ENCODE measurements at places on chromosomes 16 and 17.

DNA sequence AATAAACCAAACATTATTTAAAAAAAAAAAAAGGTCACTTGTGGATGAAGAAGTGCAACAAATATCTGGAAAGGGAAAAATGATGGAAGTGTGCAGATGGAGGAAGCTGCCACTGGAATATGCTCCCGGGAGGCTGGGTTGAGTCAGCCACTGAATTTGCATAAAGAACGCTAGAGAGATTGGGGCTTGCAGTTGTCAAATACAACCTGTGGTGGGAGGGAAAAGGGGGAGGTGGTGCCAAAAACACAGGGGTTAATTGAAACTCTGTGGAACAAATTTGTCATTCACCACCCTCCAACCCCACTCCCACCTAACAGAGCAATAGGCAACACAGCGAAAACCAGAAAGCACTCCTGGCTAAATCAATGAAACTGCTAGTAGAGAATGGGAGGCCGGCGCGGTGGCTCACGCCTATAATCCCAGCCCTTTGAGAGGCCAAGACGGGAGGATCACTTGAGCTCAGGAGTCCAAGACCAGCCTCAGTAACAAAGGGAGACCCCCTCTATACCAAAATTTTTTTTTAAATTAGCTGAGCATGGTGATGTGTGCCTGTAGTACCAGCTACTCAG, 37.6 kb upstream of the RPL38 start:
- no peak for DNase-seq

DNA sequence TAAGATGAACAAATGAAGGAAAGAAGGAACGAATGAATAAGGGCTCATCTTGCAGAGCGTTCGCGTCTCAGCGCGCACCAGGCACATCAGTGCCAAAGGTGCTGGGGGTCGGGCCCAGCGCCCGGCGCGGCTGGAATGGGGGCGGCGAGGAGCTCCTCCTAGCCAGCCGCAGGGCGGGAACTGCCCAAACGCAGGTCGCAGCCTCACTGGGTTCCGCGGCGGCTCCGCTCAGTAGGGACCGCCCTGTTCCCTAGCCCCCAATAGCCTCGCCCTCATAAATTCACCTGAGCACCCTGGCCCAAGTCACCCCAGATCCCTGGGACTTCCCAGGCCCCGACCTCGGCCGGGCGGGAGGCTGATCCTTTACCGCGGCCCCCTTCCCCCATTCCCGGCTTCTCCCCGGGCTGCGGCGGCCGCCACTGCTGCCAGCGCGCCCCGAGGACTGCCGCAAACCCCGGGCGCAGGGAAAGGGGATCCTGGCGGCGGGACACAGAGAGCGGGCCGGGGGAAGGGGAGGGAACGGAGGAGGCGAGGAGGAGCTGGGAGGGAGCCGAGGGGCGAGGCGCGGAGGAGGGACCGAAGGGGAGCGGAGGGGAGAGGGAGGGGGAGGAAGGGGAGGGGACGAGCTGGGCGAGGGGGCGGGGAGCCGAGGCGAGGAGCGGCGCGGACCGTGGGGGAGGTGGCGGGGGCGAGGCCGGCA, 377 bp upstream of the CRHR1 start:
- no peak for DNase-seq

DNA sequence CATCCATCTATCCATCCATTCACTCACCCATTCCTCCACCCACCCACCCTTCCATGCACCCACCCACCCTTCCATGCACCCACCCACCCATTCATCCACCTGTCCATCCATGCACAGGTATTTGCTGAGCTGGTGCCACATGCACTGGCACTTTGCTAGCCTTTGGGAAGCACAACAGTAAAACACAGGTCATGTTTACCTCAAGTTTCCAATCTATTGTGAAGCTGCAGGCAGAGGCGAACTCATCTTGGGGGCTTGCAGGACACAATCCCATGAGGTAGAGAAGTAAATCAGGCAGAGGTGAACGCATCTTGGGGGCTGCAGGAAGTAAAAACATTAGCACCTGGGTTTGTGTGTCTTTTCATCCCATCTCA, 35.6 kb upstream of the CBFA2T3 start:
- no peak for DNase-seq

- no peak for DNase-seq
These were observed 68.1 kb downstream of the TMEM132E start for GRCh38 chr17:34647511-34647910.

- no peak for DNase-seq
These were observed 8.2 kb downstream of the CENPX start for GRCh38 chr17:82014432-82014831.

DNA sequence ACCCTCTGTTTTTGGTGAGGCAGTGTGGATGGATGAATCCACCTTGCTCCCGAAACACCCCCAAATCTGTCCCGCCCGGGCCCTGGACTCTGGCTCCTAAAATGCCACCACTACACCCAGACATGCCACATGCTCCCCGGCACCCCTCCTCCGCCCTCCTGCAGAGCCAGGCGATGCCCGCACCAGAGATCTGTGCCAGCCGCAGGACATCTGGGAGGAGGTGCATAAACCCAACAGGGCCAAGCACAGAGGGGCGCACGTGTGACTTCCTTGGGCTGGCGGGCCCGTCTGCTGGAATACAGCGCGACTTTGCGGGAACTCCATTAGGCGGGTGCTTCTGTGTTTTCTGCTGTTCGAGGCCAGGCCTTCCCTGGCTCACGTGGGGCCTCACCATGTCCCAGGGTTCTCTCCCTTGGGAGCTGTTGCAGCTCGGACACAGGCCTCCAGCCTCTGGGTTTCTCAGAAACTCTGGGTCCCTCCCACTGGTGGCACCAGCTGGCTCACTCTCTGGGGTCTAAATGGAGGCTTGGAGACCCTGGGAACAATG, 14.1 kb upstream of the ACSF3 start:
- DNase-seq, result no peak

DNA sequence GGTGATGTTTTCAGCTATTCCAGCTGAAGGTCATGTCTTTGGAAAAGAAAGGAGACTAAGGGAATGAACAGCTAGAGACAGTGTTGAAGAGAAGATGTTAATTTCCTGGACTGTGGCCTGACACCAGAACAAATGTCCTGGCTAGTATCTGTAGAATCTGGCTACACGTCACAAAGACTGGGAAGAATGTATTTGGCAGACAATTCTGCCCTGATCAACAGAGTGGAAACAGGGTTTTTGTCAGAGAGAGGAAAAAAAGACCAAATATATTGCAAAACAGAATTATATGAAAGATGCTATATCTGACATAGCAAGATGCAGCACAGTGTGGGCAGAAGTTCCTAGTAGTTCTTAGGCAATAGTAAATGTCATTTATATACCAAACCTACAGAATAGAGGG, 17.0 kb upstream of the ANKFN1 start:
- no peak for DNase-seq

- peak; percentile 78 for DNase-seq
These were observed 7.0 kb downstream of the KRT14 start for GRCh38 chr17:41579484-41580243.

DNA sequence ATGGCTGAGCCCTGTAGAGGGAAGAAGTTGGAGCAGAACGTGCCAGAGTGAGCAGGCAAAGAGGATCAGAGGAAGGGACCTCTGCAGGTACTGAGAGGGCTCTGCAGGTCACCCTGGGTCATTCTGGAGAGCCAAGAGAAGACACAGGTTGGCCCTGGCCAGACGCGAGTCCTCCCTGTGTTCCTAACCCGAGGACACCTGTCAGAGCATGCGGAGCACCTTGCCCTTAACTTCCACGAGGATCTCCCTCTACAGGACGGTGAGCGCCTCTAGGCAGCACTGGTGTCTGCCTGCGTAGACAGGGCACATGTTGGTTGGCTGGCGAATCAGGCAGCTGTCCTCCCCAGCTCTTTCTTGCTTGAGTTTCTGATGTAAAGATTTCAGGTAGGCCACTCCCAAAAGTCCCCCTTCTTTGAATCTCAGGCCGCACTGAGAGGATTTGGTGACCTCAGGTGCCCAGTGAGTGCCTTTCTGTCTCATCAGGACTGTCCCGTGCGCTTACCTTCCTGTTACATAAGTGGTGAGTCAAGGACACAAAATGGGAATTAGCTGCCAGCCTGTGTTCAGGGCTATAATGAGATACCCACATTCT, 45.3 kb downstream of the MPRIP start:
- DNase-seq, result no peak

DNA sequence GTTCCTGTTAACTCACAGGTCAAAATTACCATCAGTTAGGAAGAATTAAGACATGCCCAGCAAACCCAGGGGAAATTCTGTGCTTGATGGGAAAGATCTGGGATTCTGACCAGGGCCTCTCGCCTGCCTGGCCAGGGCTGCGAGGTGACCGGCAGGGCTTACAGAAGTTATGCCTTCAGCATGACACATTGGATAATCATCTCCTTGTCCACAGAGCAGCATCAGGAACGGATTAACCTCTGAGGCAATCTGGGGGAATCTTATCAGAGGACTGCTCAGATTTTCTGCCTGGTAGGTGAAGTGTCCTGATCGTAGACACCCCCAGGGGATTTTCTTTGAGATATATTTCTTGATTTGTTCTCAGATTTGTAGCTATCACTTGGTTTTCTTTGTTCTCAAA, 172.5 kb downstream of the HS3ST3A1 start:
- peak; percentile 74 for DNase-seq

DNA sequence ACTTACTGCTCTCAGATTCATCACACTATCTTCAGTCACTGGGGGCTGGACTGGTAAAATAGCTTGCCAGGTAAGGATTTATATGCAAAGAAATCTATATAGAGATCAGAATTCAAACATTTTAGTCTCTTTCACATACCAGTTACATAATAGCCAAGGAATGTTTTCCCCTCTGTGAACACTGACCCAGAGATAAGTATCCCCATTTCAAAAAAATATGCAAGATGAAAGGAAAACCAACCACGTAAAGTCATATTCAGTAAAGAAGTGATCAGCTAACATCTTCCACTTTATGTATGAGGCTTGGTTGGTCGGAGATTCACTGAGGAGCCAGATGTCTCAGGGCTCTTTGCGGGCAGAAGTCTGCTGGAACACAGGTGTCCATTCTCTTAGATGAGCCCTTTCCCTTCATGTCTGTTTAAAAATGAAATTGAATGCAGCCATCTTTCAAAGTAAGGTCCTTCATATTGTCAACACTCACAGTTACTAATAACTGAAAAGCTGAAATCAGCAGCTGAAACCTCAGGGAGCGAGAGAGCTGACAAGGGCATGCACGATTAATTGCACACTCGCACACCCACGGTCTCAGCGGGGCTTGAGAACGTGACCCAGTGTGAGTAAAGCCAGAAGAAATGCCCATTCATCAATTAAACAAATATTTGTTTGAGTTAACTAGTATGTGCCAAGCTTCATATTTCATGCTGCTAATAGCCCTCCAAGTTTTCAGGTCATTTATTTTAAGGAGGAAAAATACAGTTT, 161.2 kb downstream of the MRTFB start:
- no peak for DNase-seq

Data from hepatic stellate cell (primary cell).